Stimulated activated CD8-positive, alpha-beta memory T cell treated with anti-CD3 and anti-CD28 coated beads, Interleukin-7, amount 100 ng/mL, for 48 hours (primary cell): ENCODE measurements at places on chromosomes 5 and 9.

GRCh38 chr5:9429691-9430215 lies 116.1 kb downstream of the SEMA5A start:
- no peak for DNase-seq

DNA sequence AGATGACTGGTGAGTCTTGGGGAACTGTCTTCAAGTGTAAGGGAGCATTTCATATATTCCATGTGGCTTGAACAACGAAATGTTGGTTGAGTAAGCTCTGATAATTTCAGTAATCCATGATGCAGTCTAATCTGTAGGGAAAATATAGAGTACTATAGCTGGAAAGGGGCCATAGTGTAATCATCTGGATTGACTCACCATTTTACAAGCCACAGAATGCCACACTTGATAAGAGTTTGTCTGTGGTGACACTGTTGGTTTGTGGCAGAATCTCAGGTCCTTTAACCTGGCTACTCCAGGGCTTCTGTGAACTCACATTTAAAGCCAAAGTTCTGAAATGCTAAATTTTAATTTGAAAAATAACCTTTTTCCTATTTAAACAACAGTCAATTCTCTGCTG lies 16.3 kb upstream of the MAML1 start:
- no peak for DNase-seq

GRCh38 chr5:124260921-124261515 lies 485.4 kb downstream of the ZNF608 start:
- no peak for DNase-seq

DNA sequence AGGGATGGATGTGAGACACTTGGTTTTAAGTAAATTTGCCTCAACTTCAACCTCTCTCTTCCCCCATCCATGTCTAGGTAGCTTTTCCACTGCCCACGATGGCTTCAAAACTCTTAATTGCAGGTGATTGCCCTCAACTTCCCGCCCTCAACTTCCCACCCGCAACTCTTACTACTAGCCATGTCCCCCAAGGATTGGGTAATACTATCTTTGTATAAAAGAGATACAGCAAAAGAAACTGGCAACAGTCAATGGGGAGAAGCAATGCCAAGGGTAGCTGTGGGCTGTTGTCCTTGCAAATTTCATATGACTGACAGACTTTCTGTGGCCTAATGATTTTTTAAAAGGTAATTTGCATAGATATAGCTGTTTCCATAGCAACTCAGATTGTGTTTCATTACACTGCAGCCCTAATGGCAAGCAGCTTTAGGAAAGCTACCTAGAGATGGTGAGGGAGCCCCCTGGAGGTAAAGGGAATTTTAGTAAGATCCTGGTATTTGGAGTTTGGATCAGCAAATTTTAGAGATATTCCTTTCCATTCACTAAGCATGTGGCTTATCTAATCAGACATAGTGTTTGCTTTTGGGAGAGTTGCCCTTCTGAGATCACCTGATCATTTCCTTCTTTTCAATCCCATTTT lies 421.5 kb upstream of the DAP start:
- no peak for DNase-seq
